ENCODE measurements at places on chromosomes 5 and 9.

- no peak for DNase-seq
Measured at GRCh38 chr5:176187276-176188062, 50.8 kb upstream of the SIMC1 start.

DNA sequence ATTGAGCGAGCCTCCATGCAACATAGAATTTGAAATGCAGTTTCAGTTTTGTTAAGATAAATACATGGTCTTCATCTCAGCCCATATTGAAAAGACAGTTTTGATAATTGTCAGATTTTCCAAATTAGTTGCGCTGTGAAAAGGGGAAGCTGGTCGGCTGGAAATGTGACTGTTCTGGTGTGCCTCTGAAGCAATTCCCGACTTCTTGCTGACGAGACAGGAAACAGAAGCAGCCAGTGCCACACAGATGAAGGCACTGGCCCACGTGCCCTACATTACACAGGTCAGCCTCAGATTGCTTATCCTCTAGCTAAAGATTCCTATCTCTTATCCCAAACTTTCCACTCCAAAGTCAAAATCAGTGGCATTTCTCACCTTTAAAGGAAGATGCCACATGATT lies 214.1 kb upstream of the TLE4 start:
- no peak for DNase-seq

GRCh38 chr9:20473515-20474013 lies 148.7 kb downstream of the MLLT3 start:
- no peak for DNase-seq

DNA sequence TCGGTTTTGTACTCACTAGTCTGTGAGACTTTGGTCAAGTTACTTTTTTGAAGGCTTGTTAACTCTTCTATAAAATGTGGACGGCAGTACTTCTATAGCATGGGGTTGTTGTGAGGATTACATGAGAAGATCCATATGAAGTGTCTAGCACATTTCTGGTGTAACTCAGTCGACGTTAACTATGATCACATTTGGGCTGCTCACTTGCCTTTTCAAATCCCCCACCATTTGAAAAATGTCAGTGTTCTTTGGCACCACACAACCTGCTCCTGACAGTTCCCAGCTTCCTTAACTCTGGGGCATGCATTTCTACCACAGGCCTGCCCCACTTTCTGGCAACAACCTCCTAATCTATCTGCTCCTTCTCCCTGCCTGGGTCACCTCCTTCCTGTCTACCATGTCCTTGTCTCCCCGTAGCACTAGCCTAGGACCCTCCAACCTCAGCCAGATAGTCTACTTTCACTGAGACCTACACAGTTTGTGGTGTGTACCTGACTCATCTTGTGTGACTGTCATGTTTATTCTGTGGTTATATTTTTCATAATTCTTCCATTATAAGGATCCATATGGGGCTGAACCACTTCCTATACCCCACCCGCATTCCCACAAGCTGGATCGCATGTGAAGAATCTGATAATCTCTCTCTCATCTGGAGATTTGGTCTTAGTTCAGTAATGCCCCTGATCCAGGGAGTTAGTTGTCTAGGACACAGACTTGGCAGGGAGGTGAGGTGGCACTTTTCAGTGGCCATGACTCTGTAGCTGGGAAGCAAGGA lies 30.2 kb upstream of the BASP1 start:
- no peak for DNase-seq

DNA sequence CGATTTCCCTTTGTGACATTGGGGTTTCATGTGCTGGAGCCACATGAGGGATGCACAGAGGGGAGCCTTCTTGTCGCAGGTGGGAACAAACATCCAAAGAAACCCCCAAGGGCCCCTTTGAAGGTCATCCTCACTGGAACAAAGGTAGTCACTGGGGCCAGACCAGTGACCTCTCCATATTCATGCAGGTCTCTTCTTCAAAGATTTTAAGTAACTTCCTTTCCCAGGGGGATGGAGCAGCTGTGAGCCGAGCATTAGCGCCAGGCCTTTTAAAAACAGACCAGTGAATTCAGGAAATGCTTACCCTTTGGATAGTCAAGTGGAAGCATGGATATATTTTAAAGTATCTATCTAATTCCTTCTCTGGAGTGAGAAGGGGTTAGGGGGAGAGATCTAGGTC lies 33.0 kb downstream of the DAPK1 start:
- DNase-seq, result no peak

DNA sequence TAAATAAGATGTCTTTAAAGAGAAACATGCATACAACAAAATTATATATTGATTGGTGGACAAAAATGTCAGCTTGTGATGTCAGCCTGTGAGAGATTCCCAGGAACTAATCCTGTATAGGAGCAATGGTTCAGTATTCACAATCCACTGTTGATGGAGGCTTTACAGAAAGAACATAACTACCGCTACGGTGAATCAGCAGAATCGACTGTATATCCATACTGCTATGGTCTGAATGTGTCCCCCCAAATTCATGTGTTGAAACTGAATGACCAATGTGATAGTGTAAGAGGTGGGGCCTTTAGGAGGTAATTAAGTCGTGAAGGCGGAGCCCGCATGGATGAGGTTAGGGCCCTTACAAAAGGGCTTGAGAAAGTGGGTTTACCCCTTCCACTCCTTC lies 40.4 kb upstream of the TBC1D2 start:
- no peak for DNase-seq

GRCh38 chr5:27523629-27524028 lies 485.2 kb upstream of the CDH9 start:
- no peak for DNase-seq

DNA sequence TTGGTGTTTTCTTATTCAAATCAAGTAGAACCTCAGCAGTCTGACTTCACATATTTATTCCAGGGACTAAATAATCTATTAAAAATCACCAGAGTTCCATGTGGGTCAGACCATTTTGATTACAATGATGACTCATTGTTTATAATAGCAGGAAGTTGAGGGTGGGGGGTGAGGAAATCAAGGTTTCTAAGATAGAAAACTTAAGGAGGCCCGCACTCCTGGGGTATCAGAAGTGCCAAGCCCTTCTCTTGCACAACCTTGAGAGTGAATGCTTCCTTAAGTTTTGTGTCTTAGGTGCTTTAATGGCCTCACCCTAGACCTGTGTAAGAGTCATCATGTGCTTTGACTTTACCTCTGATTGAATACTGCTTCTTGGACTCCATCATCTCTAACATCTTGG lies 31.9 kb upstream of the NPR3 start:
- DNase-seq, result no peak

GRCh38 chr5:122462486-122462885 lies 150.4 kb downstream of the SNCAIP start:
- DNase-seq, result no peak

- no peak for DNase-seq
Measured at GRCh38 chr5:145385276-145385675, 449.9 kb downstream of the PRELID2 start.

GRCh38 chr5:109829331-109829730 lies 139.6 kb downstream of the MAN2A1 start:
- DNase-seq, result no peak

GRCh38 chr9:38149647-38150046 lies 80.6 kb upstream of the SHB start:
- DNase-seq, result no peak

DNA sequence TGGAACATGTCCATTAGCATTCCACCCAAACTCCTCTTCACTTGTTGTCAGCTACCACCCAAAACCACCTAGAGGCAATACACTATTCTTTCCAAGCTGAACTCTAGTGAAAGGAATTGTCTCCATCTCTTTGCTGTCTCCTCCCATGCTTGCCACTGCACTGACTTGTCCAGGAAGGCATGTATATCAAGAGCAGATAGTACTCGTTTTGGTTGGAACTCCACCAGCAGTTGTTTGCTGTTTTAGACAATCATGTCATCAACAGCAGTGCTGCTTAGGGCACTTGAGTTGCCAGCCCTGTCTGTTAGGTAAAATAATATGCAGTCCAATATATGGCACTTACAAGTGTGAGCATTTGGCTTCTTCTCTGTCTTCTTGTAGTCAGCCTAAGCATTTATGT lies 80.0 kb upstream of the SAP30L start:
- no peak for DNase-seq

GRCh38 chr9:90421786-90422185 lies 220.8 kb downstream of the DIRAS2 start:
- no peak for DNase-seq

- no peak for DNase-seq
Measured at GRCh38 chr5:168585119-168585856, 6.1 kb upstream of the PANK3 start.

- no peak for DNase-seq
Measured at GRCh38 chr5:154944716-154945115, 3.8 kb downstream of the MRPL22 start.

GRCh38 chr9:27561685-27562084 lies 11.6 kb downstream of the C9orf72 start:
- DNase-seq, result no peak

- no peak for DNase-seq
Measured at GRCh38 chr5:179308563-179309382, 36.5 kb downstream of the ADAMTS2 start.

- DNase-seq, result no peak
Measured at GRCh38 chr9:124467410-124468060, 17.3 kb downstream of the ADGRD2 start.

DNA sequence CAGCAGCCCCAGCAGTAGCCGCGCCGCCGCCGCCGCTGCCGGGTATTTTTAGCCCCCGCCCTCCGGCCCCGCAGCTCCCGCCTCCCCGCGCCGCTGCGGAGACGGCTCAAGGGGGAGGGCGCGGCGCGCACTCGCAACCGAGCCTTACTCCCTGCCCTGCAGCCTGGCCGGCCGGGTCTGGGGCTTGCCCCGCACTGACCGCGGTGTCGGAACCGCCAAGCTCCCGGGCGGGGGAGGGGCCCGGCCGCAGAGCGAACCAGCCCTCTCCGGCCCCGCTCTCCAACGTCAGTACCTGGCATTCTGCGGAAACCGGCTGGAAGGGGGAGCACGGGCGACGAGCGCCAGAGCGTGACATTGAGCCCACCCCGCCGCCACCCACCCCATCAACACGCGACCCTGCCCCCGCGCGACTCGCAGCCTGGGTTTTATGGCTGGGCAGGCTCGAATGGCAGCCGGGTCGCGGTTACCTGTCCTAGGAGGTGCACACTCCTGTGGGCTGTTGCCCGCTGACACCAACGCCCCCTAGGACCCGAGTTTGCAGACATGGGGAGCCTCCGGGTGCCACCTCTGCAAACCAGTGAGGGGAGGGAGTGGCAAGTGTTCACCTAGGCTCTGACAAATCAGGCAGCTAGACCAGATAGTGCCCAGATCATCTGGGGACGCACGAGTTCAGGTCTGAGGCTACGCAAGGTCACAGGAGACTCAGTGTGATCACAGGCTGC lies at the start of gene ACSL6:
ACSL6 (minus strand) TSS at position 37 of the 722 bp plus-strand sequence. CDS start 105 bp downstream, outside the sequence.
- peak; percentile 92 for DNase-seq

GRCh38 chr5:43152946-43153345 lies 32.2 kb downstream of the ZNF131 start:
- no peak for DNase-seq

GRCh38 chr9:97830884-97831829 lies 21.9 kb upstream of the FOXE1 start:
- DNase-seq, result peak; percentile 30

GRCh38 chr5:133679534-133679933 lies 67.2 kb upstream of the FSTL4 start:
- no peak for DNase-seq

GRCh38 chr5:119420169-119420568 lies 32.1 kb upstream of the HSD17B4 start:
- DNase-seq, result peak; percentile 30

- DNase-seq, result no peak
Measured at GRCh38 chr5:73180566-73180965, 7.6 kb downstream of the TMEM174 start.

GRCh38 chr5:174347183-174347582 lies 301.7 kb downstream of the NSG2 start:
- DNase-seq, result no peak

GRCh38 chr9:130408669-130409068 lies 36.1 kb upstream of the ASS1 start:
- DNase-seq, result no peak

GRCh38 chr5:143014017-143014651 lies 244.0 kb downstream of the ARHGAP26 start:
- DNase-seq, result peak; percentile 52

- no peak for DNase-seq
Measured at GRCh38 chr5:36605241-36605640, 1.2 kb upstream of the SLC1A3 start.

GRCh38 chr5:148792744-148793143 lies 33.7 kb upstream of the ADRB2 start:
- no peak for DNase-seq

- DNase-seq, result no peak
Measured at GRCh38 chr5:169667896-169668674, 31.0 kb downstream of the DOCK2 start.

DNA sequence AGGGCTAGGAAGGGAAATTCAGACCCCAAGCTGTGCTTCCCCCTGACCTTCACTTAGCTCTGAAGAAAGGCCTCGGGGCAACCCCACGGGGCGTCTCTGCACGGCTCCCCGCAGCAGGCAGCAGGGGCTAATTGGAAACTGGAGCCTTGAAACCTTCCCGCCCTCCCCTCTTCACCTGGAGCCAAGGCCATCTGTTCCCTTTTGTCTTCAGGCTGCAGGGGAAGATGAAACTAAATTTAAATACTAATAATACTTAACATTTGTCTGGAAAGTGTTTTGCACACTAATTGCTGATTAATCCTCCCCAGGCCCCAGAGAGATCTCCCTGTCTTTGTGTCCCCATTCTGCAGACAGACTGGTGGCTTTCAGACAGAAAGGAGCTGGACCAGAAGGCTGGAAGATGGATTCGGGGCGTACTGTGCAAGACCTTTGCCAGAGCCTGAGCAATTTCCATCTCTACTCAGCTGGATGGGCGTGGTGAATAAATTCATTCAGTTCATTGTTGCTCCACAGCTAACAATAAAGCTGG lies 34.1 kb upstream of the CPLX2 start:
- DNase-seq, result no peak

GRCh38 chr5:38559428-38559827 lies 3.0 kb upstream of the LIFR start:
- no peak for DNase-seq

DNA sequence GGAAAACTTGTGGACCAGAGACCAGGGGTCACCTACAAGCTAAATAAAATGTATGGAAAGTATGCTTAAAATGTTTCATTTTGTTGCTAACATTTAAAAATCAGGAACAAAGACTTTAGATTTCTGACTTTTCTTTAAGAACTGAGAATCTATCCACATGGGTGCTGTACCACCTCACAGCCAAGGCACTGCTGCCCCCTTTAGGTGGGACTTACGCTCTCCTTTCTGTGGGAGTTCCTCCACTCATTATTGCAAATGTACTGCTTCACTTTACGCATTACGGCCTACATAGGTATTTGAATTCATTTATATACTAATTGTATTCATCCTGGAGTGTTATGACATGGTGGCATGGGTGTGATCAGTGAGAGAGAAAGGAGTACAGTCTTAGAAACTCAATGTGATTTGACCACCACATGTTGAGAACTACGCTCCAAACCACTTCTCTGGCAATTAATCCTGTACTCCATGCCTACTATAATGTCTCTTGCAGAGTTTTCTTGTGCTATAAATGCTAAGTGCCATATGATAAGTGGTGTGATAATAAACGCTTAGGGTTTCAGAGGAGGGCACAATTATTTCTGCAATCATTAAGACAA lies 24.7 kb upstream of the CETN3 start:
- no peak for DNase-seq

- DNase-seq, result peak; percentile 12
Measured at GRCh38 chr9:76162751-76163500, 231.3 kb downstream of the RFK start.

- no peak for DNase-seq
Measured at GRCh38 chr9:85940275-85940831, 593 bp upstream of the NAA35 start.
